ENCODE measurements at places on chromosomes 2 and 18.

DNA sequence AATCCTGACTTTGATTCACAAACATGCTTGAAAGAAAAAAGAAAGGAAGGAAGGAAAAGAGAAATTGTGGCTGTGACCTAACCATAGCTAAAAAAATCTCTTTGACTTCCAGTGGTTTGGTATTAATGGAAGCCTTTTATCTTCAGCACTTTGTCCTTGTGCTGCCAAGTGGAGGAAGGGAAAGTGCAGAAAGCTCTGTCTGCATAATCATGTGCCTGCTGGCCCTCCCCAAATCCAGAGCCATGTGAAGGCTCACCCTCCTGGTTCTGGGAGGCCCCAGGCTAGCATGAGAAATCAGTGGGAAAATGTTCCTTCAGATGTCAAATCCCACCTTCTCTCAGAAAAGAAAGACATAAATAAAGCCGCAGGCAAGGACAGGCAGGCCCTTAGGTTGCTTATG is 48.3 kb upstream of the BMPR2 start:
- DNase-seq, result no peak

- no peak for DNase-seq
These were observed 68.2 kb downstream of the HPCAL1 start for GRCh38 chr2:10370895-10371294.

DNA sequence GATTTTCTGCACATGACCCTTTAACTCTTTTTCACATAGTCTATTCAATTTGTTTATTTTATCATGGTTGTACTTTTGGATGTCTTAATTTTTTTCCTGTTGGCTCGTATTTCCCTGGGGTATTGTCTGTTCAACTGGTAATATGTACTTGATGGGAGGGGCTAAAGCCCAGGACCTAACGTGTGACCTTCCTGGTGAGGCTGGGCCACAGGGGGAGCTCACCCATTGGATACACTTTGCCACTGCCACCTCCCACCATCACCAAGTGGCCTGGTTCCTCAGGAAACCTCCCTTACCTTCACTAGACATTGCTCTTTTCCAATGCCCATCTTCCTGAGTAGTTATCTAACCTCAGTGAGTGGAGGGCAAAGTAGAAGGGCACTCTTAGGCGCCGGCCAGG is 143.9 kb upstream of the LTBP1 start:
- no peak for DNase-seq

GRCh38 chr2:74199275-74199701 is 873 bp downstream of the MTHFD2 start:
- DNase-seq, result no peak

- no peak for DNase-seq
These were observed 47.9 kb upstream of the MAPRE2 start for GRCh38 chr18:34993289-34993688.

- no peak for DNase-seq
These were observed 1.7 kb downstream of the TRIP12 start for GRCh38 chr2:229920011-229920641.

DNA sequence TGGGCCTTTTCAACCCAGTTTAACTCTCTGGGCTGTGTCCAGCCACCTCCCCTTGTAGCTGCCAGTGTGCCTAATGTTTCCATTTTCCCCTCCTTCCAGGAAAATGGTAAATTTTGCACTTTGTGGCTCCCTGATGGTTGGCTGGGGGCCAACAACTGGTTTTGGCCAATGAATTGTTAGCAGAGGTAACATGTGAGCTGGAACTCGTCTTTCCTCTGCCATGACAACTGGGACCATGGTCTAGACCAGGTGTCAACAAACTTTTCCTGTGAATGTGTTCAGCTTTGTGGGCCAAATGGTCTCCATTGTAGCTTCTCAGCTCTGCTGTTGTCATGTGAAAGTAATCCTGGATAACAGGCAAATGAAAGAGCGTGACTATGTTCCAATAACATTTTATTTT is 87.2 kb downstream of the DDX1 start:
- DNase-seq, result no peak

DNA sequence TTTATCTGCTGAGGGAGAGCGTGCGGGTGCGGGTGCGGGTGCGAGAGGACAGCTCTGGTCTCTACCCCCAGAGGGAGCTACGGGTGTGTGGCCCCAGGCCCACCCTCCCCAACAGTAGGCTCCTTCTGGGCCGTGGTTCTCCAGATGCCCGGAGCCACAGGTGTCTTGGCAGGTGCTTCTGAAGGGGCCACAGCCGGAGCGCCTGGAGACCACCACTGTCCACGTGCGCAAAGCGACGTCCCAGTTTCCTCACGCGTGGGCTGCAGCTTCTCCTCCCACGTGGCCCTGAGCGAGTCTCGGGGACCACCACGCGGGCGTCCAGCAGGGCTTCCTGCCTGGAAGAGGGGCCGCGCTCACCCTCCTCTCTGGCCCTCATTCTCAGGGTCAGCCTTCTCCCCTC is 90.6 kb downstream of the BIN1 start:
- DNase-seq, result no peak
